Effector CD4-positive, alpha-beta T cell (primary cell): ENCODE measurements at places on chromosomes 6 and 20.

- DNase-seq: no peak
Observed at GRCh38 chr6:15989397-15989796, 139.5 kb upstream of the MYLIP start.

GRCh38 chr20:380763-381580 lies 412 bp downstream of the TRIB3 start:
- peak; percentile 12 for DNase-seq

DNA sequence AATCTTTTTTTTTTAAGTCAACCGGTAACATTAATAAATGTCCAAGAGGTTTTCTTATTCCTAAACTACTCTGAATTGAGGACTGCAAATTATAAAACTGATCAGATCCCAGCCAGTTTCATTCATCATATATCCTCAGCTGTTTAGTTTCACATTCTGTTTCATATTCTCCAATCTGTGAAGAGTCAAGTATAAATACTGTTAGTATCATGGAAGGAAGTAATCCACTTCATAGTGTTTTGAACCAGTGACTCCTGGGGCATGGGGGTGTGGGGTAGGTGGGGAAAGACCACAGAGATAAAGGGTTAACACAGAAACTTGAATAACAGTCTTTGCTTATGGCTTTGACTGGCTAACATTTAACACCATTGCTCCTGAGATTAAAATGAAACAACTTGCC lies 69.9 kb downstream of the FYN start:
- no peak for DNase-seq

DNA sequence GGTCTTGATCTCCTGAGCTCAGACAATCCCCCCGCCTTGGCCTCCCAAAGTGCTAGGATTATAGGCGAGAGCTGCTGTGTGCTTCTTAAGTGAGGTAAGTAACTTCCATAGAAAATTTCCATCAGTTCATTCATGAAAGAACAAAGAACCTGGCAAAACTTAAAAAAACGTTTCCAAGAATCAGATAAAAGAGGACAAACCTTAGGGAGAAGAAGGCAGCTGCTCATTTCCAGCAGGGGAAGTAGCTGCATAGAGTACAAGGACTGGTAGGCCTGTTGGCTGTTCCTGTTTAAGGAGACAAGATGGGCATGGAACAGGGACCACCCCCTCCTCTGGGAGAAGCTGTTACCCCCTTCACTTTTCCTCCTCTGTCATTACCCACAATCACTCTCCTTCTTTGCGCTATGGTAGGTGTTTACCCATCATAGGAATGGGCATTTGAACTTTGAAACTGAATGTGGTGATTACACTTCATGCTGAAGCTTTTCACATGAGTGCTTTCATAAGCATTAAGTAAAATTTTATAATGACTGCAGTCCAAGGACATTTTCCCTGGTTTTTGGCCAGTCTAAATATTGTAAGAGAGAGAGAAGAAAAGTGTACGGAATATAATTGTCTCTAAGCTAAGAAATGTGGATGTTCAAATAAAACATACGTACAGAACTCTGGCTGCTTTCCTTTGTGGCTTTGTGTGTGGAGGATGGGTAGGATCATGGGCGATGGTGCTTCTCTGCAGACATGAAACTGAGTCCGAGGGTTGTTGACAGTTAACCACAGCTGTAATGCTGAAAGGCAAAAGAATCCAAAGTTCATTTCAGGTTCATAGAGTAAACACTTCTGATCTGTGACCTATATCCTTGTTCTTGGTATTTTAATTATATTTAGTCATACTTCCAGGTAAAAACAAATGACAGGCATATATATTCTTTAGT lies 56.4 kb downstream of the CCN2 start:
- DNase-seq: no peak

DNA sequence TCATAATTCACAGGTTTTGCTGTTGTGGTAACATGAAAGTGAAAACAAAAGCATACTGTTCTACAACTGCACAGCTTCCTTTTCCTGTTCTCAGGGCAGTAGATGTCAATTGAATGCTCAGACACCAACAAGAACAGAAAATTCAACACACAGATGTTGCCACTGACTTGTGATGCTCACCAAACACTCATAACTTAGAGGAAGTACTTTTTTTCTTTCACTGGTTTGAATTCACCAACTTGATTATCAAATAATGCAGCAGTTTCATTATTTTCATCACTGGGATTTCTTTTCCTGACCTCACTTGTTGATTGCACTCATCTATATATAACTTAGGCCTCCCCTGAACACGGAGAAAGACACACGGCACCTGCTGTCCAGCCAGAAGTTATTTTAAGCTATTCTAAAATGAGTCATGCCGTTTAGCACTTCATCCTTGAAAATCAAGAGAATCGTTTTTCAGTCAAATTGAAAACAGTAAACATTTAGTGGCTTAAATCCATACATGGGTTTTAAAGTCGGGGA lies 949 bp downstream of the TXLNB start:
- DNase-seq: no peak

DNA sequence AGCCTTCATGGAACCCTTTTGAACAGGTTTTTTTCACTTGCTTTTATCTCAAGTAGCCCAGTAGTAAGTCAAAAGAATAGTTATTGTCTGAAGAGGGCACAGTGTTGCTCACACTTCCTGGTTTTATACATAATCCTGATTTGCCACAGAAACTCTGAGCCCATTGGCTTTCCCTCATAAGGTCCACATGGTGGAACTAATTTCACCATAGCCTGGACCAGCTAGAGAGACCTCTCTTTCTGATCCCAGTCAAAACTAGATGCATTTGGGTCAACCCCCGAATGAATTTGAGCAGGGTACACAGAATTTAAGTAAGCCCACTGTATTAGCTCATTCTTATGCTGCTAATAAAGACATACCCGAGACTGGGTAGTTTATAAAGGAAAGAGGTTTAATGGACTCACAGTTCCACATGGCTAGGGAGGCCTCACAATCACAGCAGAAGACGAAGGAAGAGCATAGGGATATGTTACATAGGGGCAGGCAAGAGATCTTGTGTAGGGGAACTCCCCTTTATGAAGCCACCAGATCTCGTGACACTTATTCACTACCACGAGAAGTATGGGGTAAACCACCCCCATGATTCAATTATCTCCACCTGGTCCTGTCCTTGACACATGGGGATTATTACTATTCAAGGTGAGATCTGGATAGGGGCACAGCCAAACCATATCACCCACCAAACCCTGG lies 6.2 kb downstream of the RWDD2A start:
- no peak for DNase-seq

DNA sequence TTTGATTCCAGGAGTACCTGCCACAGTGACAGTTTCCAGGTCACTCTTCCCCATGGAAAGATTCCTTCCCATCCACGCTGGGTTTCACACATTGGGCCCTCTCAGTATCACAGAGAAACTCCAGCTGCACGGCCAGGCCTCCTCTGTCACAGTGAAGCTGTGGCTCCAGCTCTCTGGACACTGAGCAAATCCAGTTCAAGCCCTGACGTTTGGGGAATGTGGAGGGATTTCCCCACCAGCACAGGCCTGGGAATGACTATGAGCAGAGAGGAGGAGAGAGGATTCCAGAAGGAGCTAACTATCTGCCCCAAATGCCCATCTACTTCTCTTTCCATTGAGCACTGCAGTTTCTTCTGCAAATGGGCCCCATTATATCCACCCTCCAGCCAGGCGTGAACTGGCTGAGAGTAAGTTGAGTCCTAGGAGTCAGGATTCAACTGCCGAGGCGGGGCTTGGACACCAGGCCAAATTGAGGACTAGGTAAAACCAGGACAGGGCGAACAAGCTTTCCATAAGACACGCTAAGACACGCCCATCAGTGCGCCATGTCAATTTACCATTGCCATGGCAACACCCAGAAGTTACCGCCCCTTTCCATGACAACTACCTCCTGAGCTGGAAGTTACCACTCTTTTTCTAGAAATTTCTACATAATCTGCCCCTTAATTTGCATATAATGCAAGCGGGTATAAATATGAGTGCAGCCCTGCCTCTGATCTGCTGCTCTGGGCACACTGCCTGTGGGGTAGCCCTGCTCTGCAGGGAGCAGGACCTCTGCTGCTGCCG lies 9.2 kb upstream of the BNIP5 start:
- DNase-seq: no peak

- DNase-seq: no peak
Observed at GRCh38 chr6:145600299-145600698, 135.0 kb downstream of the EPM2A start.

DNA sequence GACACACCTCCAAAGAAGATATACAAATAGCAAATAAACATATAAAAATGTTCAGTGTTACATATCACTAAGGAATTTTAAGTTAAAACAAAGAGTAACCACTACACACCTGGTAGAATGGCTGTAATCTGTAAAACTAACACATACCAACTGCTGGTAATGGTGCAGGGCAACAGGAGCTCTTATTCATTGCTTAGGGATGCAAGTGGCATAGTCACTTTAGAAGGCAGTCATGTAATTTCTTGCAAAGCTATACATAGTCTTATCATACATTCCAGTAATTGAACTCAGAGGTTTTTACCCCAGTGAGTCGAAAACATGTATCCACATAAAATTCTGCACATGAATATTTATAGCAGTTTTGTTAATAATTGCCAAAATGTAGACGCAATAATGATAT lies 906.8 kb upstream of the CITED2 start:
- no peak for DNase-seq

GRCh38 chr6:166106076-166106686 lies 61.5 kb downstream of the TBXT start:
- DNase-seq: peak; percentile 16

DNA sequence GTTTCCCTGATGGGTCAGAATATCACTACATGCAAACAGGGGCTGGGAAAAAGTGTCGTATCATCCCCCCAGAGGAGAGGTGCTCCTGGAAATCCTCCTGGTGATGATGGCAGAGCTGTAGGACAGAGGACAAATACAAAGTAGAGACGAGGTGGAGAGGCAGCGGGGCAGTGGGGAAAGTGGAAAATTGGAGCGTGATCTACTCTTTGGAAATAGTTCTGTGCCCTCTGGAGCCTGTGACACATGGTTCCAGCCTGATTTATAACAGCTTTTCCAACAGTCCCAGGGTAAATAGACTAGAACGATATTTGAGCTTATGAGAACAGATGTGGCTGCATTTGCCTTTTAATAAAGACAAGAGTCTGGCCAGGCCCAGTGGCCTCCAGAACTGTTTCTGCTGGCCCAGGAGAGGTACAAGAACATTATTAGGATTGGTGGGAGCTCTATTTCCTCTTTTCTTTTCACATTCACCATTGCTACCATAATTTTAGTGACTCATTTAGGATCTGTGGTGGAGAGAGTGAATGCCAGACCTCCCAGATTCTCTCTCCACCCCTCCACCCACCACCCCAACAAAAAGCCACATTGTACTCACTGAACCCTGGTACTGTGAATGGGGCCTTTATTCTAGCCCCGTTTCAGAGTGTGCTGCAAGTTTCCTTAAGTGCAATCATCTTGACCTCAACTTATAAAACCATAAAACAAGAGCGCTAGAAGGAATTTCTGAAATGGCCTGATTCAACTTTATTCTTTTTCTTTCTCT lies 78.3 kb downstream of the BTBD3 start:
- no peak for DNase-seq

DNA sequence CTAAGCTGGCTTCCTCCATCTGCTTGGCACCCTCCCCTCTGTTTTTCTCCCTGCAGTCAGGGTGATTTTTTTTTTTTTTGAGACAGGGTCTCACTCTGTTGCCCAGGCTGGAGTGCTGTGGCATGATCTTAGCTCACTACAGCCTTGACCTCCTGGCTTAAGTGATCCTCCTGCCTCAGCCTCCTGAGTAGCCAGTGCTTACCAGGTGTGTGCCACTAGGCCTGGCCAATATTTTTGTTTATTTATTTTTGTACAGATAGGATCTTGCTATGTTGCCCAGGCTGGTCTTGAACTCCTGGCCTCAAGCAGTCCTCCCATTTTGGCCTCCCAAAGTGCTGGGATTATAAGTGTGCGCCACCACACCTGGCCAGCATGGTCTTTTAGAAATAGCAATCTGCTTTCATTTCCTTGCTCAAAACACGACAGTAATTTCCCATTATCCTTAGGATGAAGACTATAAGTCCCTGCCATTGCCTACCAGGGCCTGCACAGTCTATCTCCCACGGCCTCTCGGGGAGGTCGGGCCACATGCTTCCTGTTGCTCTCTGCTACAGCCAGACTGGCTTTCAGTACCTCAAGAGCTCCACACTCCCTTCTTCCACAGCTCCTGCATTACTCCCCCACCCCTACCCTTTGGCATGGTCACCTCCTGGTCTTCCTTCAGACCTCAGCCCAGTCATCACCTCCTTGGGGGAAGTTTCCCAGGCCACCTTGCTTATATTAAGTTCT lies 11.1 kb upstream of the CD164 start:
- no peak for DNase-seq

DNA sequence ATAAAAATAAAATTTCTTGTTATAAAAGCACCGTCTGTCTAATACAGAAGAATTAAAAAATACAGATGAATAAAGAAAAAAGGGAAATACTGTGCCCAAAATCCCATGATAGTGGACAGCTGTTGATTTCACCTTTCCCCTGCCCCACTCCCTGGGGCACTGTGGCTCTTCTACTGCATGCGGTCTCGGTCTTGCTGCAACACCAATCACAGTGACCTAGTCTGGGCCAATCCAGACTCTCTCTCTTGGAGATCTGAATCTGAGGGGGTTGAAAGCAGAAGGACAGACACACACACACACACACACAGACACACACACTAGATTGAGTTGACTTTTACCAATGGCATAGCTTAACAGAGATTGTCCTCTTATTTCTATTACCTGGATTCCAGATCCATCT lies 70.5 kb upstream of the FYN start:
- no peak for DNase-seq

DNA sequence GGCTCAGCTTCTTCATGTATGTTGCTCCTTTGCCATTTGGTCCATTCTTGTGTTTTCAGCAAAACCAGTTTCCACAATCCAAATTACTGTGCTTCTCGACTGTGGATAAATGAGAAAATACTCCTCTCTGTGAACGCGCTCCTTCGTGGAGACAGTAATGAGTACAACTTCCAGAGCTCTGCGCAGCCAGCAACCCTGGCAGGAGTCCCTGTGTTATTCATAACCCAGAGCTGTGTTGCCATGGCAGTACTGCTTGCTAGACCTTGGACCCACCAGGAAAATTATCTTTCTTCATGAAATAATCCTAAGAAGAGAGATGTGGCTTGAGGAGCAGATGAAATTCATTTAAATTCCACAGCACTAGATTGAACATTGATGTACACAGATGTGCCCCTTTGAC lies 73.7 kb downstream of the SLC22A3 start:
- DNase-seq: no peak

DNA sequence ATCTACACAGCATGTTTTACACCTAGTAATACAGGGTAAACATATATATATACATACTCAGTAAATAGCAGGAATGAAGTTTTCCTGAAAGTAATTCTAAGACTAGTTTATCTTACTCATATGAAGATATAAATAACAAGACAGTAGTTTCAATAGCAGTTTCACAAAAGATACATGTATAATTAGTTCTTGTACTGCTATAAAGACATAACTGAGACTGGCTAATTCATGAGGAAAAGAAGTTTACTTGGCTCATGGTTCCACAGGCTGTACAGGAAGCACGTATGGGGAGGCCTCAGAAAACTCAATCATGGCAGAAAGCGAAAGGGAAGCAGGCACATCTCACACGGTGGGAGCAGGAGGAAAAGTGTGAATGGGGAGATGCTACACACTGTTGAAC lies 16.9 kb downstream of the RARS2 start:
- DNase-seq: no peak
